ENCODE measurements at places on chromosomes 6 and 20.

DNA sequence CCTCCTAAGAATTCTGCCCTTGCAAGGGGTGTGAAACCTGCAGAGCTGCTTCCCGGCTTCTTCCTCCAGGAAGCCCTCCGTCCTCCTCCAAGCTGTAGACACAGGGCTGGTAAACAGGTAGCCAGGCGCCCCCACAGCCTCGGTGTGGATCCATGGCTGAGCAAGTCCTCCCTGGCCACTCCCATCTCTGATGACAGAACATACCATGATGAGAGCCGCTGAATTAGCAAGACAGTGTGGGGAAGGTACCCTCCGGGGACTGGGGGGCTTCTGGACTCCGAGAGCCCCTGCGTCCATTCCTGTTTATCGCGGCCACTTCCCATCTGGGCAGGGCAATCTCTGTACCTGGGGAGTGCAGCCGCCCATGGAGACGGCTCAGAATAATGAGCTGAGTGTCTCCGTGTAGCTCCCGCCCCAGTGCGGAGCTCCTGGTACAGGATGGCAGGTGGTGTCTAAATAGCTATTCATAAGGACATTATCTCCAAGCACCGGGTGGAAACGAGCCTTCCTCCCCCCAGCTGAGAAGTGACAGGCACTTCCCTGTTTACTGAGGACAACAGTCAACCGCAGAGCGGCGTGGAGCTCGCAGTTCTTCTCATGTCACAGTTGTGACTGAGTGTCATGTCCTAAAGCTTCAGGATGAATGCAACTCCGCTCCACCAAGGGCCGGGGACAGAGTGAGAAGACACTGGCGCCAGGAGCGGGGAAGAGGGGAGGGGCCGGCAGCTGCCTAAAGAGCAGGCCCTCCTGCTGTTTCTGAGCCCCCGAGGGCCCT lies 22.7 kb upstream of the NTSR1 start:
- DNase-seq: no peak

DNA sequence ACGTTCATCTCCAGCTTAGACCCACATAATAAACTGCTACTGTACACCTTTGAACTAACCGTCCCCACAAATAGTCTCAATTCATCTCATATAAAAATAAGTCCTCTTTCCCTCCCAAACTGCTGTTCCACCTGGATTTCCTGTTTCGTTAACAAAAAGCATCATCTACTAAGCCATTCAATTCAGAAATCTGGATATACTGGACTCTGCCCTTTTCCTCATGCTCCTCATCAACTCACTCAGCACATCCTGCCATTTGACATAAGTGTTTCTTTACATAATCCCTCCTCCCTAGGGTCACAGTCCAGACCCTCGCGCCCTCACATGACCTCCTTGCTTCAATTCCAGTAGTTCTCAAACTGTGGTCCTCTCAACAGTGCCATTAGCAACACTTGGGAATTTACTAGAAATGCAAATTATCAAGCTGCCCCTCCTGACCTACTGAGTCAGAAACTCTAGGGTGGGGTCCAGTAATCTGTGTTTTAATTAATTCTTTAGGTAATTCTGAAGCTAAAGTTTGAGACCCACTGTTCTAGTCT lies 4.5 kb downstream of the MKKS start:
- no peak for DNase-seq

- DNase-seq: no peak
Measured at GRCh38 chr20:38091441-38092216, 58.1 kb downstream of the RPRD1B start.

DNA sequence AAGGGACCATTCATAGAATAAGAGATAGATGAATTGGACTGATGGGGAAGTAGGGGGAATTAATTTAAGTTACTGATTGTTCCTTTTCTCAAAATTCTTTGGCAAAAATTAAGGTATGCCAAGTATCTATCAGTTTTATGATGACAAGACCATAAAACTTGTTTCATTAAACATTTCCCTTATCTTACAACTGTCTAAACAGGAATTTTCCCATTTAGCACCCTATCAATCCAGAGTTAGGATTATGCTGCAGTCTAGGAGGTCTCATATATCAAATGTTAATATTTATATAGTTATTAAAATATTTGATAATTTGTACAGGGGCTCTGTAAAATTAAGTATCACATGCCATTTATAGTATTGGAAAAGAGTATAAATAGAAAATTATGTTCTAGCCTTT lies 51.5 kb upstream of the ARID1B start:
- DNase-seq: no peak

DNA sequence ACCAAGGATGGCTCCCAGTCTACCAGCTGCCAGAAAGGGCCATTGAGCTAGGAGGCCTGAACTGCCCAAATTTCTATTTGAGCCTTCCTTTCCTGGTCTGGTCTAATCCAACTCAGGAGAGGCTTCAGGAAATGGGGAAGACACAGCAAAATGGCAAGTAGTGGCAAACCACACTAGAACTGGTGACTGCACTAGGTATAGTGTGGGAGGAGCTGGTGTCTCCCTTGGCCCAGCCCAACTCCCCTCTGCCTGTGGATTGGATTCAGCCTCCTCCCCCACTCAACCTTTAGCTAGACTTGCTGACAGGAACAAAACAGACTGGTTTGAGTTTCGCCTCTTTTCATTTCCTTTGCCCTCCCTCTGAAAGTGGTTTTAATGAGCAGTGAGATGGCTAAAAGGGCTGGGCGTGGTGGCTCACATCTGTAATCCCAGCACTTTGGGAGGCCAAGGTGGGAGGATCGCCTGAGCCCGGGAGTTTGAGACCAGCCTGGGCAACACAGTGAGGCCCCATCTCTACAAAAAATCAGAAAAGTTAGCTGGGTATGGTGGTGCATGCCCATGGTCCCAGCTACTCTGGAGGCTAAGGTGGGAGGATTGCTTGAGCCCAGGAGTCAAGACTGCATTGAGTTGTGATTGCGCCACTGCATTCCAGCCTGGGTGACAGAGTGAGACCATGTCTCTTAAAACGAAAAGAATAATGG lies 17.5 kb downstream of the MRPS18A start:
- DNase-seq: peak; percentile 23

GRCh38 chr6:73309785-73310502 lies 44.1 kb downstream of the DPPA5 start:
- peak; percentile 45 for DNase-seq

DNA sequence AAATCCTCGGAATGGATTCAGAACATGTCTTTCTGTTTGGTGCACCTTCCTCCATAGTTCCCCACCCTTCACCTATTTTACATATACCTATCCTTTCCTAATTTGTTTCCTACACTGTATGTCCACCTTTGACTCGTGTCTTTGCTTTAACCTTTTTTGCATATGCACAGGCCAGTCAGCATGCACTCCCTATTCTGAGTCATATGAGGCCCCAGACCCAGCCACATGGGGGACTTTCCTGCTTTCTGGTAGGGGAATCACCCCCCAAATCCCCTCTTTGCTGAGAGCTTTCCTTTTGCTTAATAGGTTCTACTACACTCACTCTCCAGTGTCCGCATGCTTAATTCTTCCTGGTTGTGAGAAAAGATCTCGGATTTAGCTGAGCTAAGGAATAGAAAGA lies 393.8 kb upstream of the IMPG1 start:
- no peak for DNase-seq

DNA sequence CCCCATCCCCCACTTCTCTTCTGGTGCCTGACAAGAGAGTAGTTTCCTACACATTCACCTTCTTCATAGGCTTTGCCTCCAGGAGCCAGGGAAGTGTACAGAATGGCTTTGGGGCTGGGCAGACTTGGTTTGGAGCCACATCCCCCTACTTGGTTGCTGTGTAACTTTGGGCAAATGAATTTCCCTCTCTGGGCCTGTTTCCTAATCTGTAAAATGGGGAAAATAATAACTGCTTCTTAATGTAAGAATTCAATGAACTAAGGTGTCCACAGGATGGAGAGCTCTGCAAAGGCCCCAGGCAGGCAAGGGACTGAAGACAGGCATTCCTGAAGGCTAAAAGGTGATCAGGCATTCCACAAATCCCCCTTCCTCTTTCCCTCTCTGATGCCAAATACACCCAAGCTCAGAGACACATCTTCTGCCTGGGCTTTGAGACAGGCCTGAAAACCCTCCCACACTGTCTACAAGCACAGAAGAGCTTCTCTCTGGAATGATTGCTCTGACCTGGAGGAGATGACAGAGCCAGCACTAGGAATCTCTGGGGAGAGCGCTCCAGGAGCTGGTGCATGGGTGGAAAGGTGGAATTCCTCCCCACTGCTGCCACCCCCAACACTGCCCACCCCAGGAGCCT lies 6.9 kb upstream of the C20orf203 start:
- no peak for DNase-seq

DNA sequence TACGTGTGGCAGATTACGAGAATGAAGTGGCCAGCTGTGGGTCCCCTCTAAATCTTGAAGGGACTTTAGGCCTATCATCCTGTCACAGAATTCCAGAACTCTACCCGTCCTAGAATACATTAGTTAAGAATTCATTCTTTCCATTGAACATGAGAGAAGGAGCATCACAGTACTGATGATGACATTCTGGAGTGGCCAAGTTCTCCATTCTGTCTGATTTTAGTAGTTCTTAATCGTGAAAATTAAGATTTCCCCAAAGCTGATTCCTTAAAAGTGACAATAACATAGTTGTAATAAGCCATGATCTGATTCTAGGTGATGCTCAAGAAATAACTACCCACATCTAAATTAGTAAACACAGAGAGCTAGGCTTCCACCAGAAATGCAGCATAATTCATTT lies 35.0 kb upstream of the RIN2 start:
- no peak for DNase-seq

GRCh38 chr6:52724406-52725121 lies 38.7 kb downstream of the GSTA2 start:
- DNase-seq: peak; percentile 17

DNA sequence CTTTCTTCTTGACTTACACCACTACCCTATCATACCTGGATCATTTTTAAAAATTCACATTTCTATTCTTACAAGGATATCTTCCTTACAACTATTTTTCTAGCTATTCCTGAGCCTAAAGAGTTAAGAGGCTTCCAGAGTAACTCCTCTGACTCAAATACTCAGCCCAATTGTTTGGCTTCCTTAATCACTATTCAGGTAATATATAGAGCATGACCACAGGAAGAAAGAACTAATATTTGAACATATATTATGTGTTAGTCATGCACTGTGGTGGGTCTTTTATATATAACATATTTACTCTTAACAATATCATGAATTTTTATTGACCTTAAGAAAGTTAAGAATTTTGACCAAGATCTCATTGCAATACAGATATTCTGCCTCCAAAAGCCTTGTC lies 42.0 kb upstream of the ID4 start:
- no peak for DNase-seq

GRCh38 chr6:163083141-163083540 lies 331.4 kb upstream of the QKI start:
- no peak for DNase-seq

DNA sequence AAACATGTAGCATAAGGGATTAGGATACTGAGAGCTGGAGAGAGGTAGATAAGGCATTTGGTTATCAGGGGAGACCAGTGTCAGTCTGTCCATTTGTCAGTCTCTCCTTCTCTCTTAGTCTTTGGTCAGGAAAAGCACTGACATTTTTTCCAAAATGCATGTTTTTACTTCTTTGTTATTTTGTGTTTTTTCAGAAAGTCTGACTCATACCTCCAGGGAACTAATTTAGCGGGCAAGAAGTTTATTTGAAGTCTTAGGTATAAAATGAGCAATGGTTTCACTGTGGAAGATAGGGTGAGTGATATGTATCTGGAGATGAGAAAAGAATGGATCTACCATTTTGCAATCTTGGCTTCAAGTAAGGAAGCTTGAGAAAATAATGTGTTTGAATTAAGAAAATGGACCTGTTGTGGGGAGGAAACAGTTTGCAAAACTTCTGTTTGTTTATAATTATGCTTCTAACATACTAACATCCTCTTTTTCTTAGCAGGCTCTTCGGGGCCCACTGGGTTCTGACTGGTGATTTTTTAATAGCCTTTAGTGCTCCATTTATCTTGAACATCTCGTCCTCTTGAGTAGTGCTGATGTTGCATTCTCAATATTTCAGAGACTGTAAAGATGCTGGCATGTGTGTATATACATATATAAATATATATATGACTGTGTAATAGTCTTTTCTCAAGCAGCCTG lies 66.9 kb upstream of the FABP7 start:
- DNase-seq: no peak

GRCh38 chr20:33072813-33073212 lies 6.6 kb upstream of the BPIFB4 start:
- DNase-seq: no peak

DNA sequence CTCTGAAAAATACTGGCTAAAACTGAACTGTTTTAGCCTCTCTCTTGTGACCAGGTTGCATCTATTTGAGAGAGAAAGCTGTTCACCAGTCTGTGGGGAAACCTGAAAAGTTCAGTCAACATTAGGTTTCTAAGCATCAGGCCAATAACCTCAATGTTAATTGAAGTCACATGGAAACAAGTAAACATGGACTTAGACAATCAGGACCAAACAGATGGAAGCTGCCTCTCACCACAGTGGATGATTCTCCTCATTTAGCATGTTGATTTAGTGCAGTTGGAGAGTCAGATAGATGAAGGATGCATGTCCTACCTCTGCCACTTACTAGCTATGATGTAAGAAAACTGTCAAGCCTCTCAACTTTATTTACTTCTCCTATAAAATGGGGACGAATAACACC lies 18.2 kb downstream of the SCGN start:
- no peak for DNase-seq

GRCh38 chr6:40545954-40546353 lies 41.2 kb downstream of the LRFN2 start:
- no peak for DNase-seq

DNA sequence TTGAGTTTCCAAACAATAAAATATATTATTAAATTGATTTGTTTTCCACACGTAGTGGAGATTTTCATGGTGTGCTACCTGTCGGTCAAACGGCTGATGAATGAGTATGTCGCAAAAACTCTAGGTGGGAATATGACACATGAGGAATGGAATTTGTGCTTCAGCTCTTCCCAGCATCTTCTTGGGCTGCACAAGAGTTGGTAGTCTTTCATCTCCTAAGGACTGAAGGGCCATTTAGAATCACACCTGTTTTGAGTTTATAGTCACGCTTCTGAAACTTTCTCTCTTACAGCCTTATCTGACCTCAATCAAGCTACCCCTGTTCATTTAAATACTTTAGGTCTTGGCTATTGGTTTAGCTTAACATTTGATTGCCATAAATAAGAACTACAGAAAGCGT lies 157.7 kb upstream of the AKAP12 start:
- no peak for DNase-seq

DNA sequence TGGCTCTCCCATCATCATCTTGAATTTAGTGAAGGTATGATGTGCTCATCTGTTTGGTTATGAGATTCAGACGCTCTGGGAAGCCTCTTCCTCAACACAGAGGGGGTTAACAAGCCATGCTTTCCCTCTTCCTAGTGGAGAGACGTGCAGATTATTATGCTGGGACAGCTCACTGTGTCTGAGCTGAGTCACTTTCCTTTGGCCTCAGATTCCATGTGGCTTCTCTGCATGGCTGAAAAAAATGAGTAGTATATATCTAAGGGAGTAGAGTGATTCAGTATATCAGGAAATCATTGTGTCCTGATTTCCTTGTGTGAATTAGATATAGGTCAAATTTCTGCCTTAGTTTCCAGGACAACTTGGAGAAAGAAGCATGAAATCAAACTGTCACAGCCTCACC lies 52.6 kb downstream of the FIG4 start:
- DNase-seq: no peak

GRCh38 chr20:20495729-20496503 lies 128.0 kb downstream of the INSM1 start:
- DNase-seq: no peak
